ENCODE measurements at places on chromosomes 12 and 14. TPM values are rescaled to one million over a fixed set of nuclear protein-coding genes. Genes with fewer than 3 reads are reported as not detected.

The MAGOHB gene
- total RNA-seq: 21.3 TPM

The PLEKHG7 gene
- total RNA-seq: not detected

The TAMALIN gene
- total RNA-seq: 199 TPM

DNA sequence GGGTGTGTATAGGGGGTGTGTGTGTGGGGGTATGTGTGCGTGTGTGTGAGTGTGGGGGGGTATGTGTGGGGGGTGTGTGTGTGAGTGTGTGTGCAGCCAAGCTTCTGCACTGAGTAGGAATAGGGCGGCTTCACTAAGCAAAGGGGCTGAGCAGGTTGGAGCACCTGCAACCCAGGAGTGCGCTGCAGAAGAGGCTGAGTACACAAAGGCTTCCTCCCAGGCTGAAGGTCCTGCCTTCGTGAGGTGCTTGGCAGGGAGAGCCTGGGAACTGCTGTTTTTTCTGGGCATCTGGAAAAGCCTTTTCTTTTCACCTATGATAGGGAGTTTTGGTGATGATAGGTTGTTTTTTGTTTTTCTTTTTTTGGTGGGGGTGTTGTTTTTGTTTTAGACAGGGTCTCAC, 6.0 kb upstream of the NUDT14 start:
- DNase-seq: no peak

DNA sequence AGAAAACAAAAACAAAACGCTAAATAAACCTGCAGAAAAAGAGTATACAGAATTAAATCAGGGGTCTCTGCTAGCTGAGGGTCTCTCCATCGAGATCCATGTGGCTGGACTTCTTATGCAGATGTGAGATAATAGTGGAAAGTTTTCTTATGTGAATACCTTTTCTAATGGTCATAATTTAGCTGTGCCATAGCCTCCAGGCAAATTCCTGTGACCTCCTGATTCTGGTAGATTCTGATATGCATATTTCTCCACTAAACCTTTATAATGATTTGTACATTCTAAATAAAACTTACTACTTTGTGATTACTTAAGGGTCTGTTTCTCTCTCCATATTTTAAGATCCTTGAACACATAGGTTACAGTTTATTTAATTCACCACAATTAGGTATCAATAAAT, 1002.6 kb downstream of the GALC start:
- DNase-seq: no peak

- no peak for DNase-seq
These were observed 4.0 kb downstream of the KTN1 start for GRCh38 chr14:55583942-55584468.

DNA sequence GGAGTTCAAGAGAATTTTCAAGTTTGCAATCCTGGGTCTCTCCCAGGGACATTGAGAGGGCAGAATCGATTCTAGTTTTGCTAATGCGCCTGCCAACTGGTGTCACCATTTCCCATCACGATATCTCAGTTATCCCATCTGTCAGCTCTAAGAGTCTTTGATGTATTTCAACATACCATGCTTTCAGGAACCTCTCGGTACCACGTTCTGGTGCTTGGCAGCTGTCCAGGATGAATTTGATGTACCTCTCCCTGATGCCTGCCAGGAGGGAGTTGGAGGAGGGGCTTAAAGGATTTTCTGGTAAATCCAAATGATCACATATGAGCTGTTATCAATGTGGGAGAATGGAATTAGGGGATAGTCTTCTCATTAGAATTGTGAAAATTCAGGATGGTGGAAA, 332.5 kb downstream of the RGS6 start:
- no peak for DNase-seq

DNA sequence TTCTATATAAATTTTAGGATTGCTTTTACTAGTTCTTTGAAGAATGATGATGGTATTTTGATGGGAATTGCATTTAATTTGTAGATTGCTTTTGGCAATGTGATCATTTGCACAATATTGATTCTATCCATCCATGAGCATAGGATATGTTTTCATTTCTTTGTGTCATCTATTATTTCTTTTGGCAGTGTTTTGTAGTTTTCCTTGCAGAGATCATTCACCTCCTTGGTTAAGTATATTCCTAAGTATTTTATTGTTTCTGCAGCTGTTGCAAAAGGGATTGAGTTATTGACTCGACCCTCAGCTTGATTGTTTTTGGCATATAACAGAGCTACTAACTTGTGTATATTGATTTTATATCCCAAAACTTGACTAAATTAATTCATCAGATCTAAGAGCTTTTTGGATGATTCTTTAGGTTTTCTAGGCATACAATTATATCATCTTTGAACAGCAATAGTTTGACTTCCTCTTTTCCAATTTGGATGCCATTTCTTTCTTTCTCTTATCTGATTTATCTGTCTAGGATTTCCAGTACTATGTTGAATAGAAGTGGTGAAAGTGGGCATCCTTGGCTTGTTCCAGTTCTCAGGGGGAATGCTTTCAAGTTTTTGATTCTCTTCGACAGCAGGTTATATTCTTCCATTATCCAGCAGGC, 668.1 kb downstream of the SLC16A7 start:
- DNase-seq: no peak

- no peak for DNase-seq
These were observed 30.3 kb upstream of the FOXN3 start for GRCh38 chr14:89447182-89447944.

DNA sequence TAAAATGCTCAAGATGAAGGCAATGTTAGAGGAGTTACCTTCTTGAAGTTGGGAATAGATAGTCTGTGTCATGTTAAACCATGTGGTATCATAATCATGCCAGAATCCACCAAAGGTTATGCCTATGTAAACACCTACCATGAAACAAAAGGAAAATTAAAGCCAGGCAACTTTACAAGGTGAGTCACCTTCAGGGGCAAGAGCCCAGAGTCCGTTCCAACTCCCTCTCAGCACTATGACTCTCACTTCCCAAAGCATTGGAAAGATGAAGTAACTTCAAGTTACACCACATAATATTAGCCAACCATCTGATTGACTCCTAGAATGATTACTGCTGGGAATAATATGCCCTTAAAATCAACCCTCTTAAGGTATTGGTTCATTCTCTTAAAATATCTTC, 38.5 kb downstream of the CATSPERB start:
- no peak for DNase-seq
